ENCODE measurements at places on chromosomes 5 and 9. TPM values are rescaled to one million over a fixed set of nuclear protein-coding genes. Genes with fewer than 3 reads are reported as not detected.

DNA sequence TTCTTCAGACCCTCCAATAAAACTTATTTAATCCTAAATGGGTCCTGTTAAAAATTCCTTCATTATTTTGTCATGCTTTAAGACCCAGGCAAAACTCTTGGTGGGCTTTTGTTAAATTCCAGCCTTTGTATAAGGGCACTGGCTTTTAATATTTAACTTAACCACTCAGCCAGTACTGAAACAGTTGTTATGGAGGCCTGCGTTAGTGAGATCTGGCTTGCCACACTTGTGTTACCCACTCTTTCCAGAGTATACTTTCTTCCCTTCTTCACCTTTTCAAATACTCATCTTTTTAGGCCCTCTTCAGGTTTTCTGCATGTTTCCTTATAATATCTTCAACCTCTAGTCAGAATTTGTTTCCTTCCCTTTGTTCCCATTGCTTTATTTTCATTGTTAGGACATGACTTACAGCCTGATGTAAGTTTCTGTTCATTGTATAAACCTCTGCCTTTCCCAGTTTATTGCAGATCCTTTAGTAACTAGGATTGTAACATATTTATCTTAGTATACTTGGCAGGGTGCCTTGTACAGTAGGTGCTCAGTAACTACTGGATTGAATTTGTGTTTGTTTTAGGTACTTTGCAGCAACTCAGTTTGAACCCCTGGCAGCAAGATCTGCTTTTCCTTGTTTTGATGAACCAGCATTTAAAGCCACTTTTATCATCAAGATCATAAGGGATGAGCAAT lies 48.8 kb downstream of the LNPEP start:
- H3K27ac ChIP-seq, result no peak overlapping the region
- H3K4me1 ChIP-seq, result peaks cover 5% of the 10 kb centered on the region
- no peak for DNase-seq
- no peaks in the 10 kb centered on the region for H3K27me3 ChIP-seq
- H3K36me3 ChIP-seq, result peaks cover 4% of the 10 kb centered on the region

DNA sequence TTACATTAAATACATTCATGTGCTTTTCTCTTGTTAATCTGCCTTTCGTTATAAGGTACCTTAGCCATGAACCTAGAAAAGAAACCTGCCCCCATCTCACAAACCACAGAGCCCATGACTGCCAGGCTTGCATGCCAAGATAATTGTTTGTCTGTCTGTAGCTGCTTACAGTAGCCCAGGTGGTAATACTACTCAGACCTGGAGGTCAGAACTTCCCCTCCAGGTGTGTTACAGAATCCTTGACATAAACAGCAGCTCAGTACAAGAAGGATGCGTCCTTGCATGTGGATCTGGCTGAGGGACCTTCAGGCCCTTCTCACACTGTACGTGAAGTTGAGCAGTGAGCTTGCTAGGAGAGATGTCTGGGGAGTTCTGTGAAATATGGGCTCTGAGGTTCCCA lies 291.4 kb downstream of the CSNK1G3 start:
- H3K4me1 ChIP-seq, result peaks cover 7% of the 10 kb centered on the region
- H3K36me3 ChIP-seq, result no peaks in the 10 kb centered on the region

DNA sequence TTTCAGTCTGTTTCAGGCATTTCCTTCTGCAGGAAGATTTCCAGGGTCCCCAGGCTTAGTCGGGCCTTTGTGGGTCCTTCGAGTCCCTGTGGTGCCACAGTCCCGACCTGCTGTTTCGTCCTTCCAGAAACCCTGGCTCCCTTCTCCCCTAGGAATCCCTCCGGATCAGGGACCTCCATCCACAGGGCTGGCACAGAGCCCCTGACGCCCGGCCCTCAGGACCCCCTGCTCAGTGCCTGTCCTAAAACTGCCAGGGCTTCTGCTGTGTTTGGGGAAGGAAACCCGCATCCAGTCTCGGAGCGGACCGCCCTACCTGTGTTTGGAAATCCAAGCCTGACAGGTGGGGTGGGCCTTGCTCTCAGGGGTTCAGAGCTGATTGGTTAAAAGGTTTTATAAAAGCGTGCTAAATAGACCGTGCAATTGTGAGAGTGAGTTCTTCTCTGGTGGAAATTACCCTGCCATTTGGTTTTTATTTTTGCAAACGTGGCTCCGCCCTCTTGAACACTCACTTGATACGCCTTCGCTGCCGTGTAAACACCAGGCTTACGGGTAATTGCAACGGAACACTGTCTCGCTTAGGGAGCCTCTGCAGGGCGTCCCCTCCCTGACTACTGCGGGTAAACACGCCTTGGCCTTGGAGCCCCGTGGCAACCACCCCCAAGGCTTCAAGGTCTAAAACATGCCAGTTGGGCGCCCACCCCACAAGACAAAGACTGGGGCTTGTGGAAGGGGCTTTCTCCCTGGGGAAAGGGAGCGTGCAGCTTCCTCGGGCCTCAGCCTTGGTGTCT lies 121.2 kb downstream of the PHF2 start:
- H3K4me3 ChIP-seq, result no peak overlapping the region
- H3K27me3 ChIP-seq, result no peaks in the 10 kb centered on the region
- H3K27ac ChIP-seq, result no peak overlapping the region
- H3K36me3 ChIP-seq, result no peaks in the 10 kb centered on the region

GRCh38 chr9:89770531-89771174 lies 165.8 kb downstream of the GADD45G start:
- H3K27me3 ChIP-seq, result no peaks in the 10 kb centered on the region
- no peak overlapping the region for H3K4me3 ChIP-seq
- H3K4me1 ChIP-seq, result no peaks in the 10 kb centered on the region
- no peak overlapping the region for H3K27ac ChIP-seq
- no peak for DNase-seq

DNA sequence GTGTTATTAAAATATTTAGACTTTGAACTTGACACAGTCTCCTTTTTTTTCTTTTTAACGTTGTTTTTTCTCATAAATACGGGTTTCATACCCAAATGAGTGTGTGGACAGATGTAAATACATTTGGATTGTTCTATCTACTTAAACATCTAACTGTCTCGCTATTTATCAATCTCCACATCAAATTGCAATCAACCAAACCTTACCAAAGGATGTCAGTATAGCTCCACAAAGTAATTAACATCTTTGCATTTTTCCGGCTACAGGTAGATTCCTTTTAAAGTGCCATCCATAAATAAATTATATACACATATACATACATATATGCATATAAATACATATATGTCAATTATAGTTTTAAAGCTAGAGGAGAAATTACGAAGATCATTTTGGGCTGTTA lies 705 bp upstream of the CDH10 start:
- no peaks in the 10 kb centered on the region for H3K4me1 ChIP-seq
- DNase-seq, result no peak

- DNase-seq, result no peak
- no peaks in the 10 kb centered on the region for H3K4me1 ChIP-seq
- no peak overlapping the region for H3K27ac ChIP-seq
- H3K36me3 ChIP-seq, result peaks cover 50% of the 10 kb centered on the region
Measured at GRCh38 chr9:123438321-123438720, 82.3 kb downstream of the CRB2 start.

- peak overlapping the region; percentile 69 for H3K27ac ChIP-seq
- no peak overlapping the region for H3K4me3 ChIP-seq
- no peaks in the 10 kb centered on the region for H3K36me3 ChIP-seq
- peaks cover 50% of the 10 kb centered on the region for H3K4me1 ChIP-seq
- no peaks in the 10 kb centered on the region for H3K27me3 ChIP-seq
Measured at GRCh38 chr5:60334281-60334713, 365.7 kb downstream of the DEPDC1B start.

GRCh38 chr5:178094345-178094744 lies 19.0 kb upstream of the N4BP3 start:
- H3K27me3 ChIP-seq, result peaks cover 22% of the 10 kb centered on the region
- no peaks in the 10 kb centered on the region for H3K4me1 ChIP-seq

DNA sequence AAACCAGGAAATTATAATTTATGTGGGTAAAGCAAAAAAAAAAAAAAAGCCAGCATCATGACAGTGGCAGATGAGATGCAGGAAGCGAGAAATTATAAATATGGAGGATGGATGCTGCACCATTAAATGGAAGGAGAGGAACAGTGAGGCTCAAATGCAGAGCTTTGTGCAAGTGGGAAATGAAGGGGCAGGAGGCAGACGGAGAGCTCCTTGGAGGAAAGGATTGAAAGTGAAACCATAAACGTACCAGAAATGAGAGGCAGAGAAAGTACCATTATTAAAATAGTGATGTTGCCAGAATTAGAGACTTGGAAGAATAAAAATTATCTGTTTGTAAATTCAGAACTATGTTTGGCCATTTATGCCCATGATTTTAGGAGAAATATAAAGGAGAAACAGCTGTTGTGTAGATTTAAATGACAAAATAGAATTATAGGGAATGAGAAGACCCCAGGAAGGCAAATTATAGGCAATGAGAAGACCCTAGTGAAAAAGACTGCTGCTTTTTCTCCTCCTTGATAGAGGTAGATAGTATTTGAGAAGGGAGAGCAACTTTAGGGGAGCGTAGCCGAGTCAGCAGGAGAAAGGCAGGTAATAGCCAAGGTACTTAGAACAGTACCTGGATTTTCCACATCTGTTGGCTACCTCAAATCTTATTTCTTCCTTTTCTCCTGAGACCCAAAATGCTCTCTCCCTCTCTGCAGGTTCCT lies 341.0 kb upstream of the CD180 start:
- H3K4me3 ChIP-seq, result peak overlapping the region; percentile 36
- H3K4me1 ChIP-seq, result peaks cover 29% of the 10 kb centered on the region
- H3K27ac ChIP-seq, result peak overlapping the region; percentile 77
- DNase-seq, result no peak

- no peaks in the 10 kb centered on the region for H3K36me3 ChIP-seq
- no peaks in the 10 kb centered on the region for H3K4me1 ChIP-seq
- no peak overlapping the region for H3K4me3 ChIP-seq
- H3K27ac ChIP-seq, result no peak overlapping the region
Measured at GRCh38 chr5:94564812-94565211, 53.6 kb downstream of the KIAA0825 start.

DNA sequence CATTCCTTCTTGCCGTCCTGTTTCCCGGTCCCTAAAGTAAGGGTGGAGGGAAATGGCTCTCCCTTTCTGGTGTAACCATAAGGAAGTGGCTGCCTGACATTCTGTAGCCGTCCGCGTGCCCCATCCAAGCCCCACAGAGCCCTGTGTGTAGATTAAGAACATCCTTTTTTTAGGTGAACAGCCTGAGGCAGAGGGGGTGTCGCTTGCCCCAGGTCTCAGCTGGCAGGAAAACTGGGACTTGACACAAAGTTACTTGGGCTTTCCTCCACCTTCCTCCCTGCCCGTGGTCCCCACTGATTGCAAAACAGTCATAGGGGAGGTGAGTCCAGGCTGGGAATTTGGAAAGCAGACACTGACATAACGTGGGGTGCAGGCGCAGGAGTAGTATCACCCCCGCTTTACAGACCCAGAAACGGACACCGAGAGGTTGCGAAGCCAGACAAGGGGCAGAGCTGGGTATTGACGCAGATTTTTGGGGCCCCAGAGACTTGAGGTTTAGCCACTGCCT lies 22.8 kb downstream of the C9orf50 start:
- no peaks in the 10 kb centered on the region for H3K36me3 ChIP-seq
- peak overlapping the region; percentile 91 for H3K27ac ChIP-seq
- H3K4me1 ChIP-seq, result peaks cover 31% of the 10 kb centered on the region
- DNase-seq, result no peak
- H3K27me3 ChIP-seq, result no peaks in the 10 kb centered on the region
- H3K4me3 ChIP-seq, result peak overlapping the region; percentile 58

DNA sequence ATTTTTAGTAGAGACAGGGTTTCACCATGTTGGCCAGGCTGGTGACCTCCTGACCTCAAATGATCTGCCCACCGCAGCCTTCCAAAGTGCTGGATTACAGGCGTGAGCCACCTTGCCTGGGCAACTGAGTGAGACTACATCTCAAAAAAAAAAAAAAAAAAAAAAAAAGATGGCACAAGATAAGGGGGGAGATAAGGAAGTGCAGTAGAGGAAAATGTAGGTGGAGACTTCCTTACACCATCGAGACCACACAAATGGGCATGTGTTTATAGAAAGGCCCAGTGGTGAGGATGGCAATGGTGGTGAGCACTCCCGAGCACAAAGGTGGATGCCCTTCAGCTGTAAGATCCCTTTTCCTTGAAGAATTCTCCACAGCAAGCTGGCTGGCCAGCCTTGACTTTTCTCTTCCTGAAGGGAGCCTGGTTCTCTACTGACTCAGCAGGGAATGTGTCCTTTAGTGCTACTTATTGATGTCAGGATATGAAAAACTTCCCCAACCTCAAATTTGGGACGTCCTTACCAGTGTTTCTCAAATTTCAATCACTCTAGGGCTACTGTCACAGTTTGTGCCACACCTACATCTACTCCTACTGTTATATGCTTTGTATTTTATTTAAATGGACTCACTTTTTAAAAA lies 28.2 kb downstream of the ERGIC1 start:
- H3K27ac ChIP-seq, result peak overlapping the region; percentile 91
- H3K27me3 ChIP-seq, result no peaks in the 10 kb centered on the region
- H3K4me3 ChIP-seq, result no peak overlapping the region
- peaks cover 91% of the 10 kb centered on the region for H3K4me1 ChIP-seq

GRCh38 chr5:147085409-147085808 lies 149.4 kb upstream of the STK32A start:
- no peak overlapping the region for H3K4me3 ChIP-seq
- H3K4me1 ChIP-seq, result no peaks in the 10 kb centered on the region
- no peaks in the 10 kb centered on the region for H3K36me3 ChIP-seq
- H3K27me3 ChIP-seq, result no peaks in the 10 kb centered on the region
- H3K27ac ChIP-seq, result no peak overlapping the region

- H3K27ac ChIP-seq, result peak overlapping the region; percentile 93
- no peaks in the 10 kb centered on the region for H3K36me3 ChIP-seq
- no peak for DNase-seq
- no peaks in the 10 kb centered on the region for H3K27me3 ChIP-seq
- H3K4me1 ChIP-seq, result peaks cover 39% of the 10 kb centered on the region
- H3K4me3 ChIP-seq, result peak overlapping the region; percentile 94
Measured at GRCh38 chr5:98768160-98768959, 5.1 kb upstream of the RGMB start.

GRCh38 chr5:142281966-142282365 lies 42.9 kb downstream of the SPRY4 start:
- no peak overlapping the region for H3K4me3 ChIP-seq
- no peaks in the 10 kb centered on the region for H3K36me3 ChIP-seq
- H3K4me1 ChIP-seq, result peaks cover 7% of the 10 kb centered on the region
- no peak for DNase-seq
- no peaks in the 10 kb centered on the region for H3K27me3 ChIP-seq

GRCh38 chr9:132241483-132241839 lies 79.6 kb downstream of the NTNG2 start:
- no peaks in the 10 kb centered on the region for H3K27me3 ChIP-seq
- H3K4me3 ChIP-seq, result peak overlapping the region; percentile 70
- H3K4me1 ChIP-seq, result peaks cover 42% of the 10 kb centered on the region
- no peaks in the 10 kb centered on the region for H3K36me3 ChIP-seq

- H3K36me3 ChIP-seq, result no peaks in the 10 kb centered on the region
- peak overlapping the region; percentile 46 for H3K27ac ChIP-seq
- no peaks in the 10 kb centered on the region for H3K27me3 ChIP-seq
- peaks cover 82% of the 10 kb centered on the region for H3K4me1 ChIP-seq
Measured at GRCh38 chr5:124661317-124662141, 84.9 kb downstream of the ZNF608 start.

Gene NR6A1
- 2.1 TPM for total RNA-seq

Gene NUTM2G
- not detected for total RNA-seq

Gene BNIP1
- 9.4 TPM for total RNA-seq

Gene LECT2
- total RNA-seq, result not detected

Gene HSD17B3
- 0.83 TPM for total RNA-seq

Gene GGTA1
- total RNA-seq, result 6.6 TPM

Gene PCDHA6
- 0.69 TPM for total RNA-seq

Gene SLC22A4
- 1.3 TPM for total RNA-seq

Gene SPZ1
- not detected for total RNA-seq
